Muscle of leg (tissue), 16 donors: ENCODE measurements at places on chromosomes 1 and 21. TPM values are rescaled to one million over a fixed set of nuclear protein-coding genes. Genes with fewer than 3 reads are reported as not detected.

DNA sequence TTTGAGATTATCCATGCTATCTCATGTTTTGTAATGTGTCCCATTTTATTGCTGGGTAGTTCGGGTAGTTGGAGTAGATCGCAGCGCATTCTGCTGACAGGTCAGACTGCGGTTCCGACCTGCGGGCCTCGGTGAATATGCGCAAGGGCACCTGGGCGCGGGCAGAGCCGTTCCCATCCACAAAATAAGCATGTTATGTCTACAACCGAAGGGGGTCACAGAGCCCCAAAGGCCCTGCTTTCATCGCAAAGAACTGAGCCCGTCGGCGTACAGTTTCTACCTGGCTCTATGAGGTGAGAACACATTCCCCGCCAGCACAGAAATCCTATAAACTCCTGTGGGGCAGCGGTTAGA, 88.4 kb downstream of the PRKAB2 start:
- H3K4me1 ChIP-seq, result peaks cover 21% of the 10 kb centered on the region
- no peak overlapping the region for H3K27ac ChIP-seq
- H3K4me3 ChIP-seq, result peak overlapping the region; percentile 56
- peaks cover 53% of the 10 kb centered on the region for H3K27me3 ChIP-seq
- H3K36me3 ChIP-seq, result no peaks in the 10 kb centered on the region
- DNase-seq, result no peak

Gene SLC30A2
- total RNA-seq, result 0.93 TPM

Gene SVBP
- 51.9 TPM for total RNA-seq

DNA sequence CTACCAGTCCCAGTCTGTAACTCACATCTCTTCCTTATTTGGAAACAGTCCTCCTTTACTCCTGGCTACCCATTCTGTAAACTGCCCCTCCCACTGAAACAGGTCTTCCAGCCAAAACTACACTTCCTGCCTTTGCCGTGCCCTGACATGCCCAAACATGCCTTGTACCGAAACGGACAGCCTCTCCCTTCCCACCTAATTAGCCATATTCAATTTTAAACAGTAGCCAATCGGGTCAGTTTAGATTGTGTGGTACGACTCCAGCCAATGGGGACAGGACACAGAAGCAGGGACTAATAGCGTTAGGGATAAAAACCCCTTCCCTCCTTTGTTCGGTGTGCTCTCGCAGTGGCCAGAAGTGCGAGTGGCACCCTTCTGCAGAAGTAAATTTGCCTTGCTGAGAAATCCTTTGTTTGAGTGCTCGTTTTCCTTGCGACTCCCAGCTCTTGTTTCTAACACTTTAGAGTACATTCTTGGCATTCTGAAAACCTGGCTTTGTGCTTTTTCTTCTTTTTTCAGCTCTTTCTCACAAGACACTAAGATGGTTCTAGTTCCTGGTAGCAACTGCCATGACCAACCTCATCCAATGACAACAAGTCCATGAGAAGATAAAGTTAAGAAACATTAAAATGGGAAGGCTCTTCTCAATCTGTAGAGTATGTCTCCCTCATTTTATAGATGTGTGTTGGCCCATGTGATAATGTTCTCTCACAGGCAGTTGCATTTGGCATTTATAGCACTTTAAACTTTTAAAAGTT, 325.1 kb upstream of the GREM2 start:
- no peak overlapping the region for H3K27ac ChIP-seq
- DNase-seq, result no peak
- no peaks in the 10 kb centered on the region for H3K27me3 ChIP-seq
- H3K36me3 ChIP-seq, result no peaks in the 10 kb centered on the region
- no peak overlapping the region for H3K4me3 ChIP-seq

Gene PTPRC
- 4.7 TPM for total RNA-seq

Gene CHD5
- 0.09 TPM for total RNA-seq
